ENCODE measurements at places on chromosomes 12 and 14.

- DNase-seq: peak; percentile 36
These were observed 40.9 kb downstream of the TSHR start for GRCh38 chr14:80996049-80996901.

DNA sequence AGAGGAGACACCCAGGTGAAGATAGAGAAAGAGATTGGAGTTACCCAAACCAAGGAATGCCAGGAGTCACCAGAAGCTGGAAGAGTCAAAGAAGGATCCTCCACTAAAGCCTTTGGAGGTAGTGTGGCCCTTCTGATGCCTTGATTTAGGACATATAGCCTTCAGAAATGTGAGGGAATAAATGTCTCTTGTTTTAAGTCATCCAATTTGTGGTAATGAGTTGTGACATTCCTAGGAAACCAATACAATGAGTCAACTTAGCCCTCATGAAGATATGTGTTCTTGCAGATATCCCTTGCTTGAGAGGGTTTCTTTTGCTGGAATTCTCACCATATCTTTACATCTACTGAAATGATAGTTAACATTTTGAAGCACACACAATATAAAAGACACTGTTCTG lies 58.8 kb downstream of the CCER1 start:
- DNase-seq: no peak

GRCh38 chr14:76352639-76353281 lies 23.2 kb upstream of the ESRRB start:
- peak; percentile 17 for DNase-seq

DNA sequence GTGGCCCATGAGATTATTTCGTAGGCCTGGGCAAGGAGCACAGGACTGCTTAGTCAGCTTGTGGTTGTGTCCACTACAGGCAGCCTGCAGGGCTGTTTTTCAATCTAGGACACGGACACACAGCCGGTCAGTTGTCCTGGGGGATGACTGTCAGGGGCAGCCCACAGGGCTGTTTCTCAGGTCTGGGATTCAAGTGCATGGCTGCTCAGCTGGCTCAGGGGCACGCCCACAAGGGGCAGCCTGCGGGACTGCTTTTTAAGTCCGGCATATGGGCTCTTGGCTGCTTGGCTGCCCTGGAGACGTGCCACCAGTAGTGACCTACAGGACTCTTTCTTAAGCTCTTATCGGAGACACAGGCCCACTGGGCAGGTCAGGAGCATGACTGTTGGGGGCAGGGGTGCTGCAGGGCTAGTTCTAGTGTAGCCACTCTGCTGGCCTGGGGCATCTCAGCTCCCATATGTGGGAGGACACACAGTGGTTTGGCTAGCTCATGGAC lies 26.6 kb upstream of the GTF2A1 start:
- DNase-seq: no peak

DNA sequence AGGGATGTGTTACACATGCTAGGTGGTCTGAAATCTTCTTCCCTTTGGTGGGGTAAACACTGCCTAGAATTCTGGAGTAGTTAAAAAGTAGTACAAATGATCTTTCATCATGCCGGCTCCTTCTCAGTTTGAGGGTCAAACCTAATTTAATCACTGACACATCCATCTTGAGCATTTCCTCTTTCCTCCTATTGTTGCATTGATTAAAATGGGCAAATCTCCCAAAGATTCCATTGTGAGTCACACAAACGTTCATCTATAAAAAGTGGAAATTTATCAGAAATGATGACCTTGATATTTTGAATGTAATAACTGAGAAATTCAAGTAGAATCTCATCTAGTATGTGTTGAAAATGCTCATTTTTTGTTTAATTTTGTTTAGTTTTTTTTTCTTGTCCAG lies 996.0 kb downstream of the NRXN3 start:
- DNase-seq: no peak

GRCh38 chr12:51820526-51821439 lies 27.7 kb downstream of the FIGNL2 start:
- DNase-seq: peak; percentile 83
